ENCODE measurements at places on chromosomes 7 and 10.

DNA sequence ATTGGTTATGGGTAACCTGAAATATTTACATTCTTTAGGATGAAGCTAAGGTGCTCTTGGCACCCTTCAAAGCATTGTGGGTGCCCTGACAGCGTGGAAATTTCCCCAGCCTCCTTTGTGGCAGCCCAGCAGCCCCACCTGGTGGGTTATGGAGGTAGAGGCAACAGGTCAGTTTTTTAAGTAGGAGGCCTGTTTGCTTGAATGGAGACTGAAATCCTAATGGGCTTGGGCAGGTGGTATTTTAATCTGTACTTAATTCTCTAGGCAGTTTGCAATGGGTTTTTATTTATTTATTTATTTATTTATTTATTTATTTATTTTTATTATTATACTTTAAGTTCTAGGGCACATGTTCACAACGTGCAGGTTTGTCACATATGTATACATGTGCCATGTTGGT, 139.4 kb downstream of the EPC1 start:
- H3K36me3 ChIP-seq = no peaks in the 10 kb centered on the region
- H3K4me1 ChIP-seq = peaks cover 2% of the 10 kb centered on the region

DNA sequence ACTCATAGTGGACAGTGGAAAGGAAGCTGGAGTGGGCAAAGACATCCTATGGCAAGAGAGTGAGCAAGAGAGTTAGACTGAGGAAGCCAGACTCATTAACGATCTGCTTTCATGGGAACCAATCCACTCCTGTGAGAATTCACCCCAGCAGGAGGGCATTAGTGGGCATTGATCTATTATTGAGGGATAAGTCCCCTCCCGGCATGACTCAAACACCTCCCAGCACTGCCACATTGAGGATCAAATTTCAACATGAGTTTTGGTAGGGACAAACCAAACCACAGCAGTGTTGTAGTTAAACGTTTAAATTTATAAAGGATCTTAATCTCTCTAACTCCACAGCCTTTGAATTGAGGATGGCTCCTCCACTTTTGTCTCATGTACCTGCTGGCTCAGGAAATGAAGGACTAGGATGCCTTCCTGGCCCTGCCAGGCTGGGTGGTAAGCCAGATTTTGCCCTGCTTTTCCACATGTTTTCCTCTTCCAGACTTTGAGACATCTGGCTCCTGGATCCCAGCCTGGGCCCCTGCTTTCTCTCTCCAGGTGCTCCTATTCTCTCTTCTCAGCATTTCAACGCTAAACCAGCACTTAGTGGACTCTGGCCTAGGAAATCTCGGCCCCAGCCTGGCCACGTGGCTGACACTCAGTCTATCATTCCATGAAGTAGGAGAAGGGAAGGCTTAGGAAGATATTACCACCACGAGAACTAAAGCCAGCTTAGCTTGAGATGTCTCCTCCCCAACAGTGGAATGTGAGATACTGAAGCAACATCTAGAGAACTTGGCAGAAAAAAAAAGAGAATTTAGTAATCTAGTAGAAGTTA, 96.5 kb upstream of the PIP4K2A start:
- no peaks in the 10 kb centered on the region for H3K27me3 ChIP-seq
- H3K36me3 ChIP-seq = no peaks in the 10 kb centered on the region
- DNase-seq = no peak
- H3K27ac ChIP-seq = no peak overlapping the region

DNA sequence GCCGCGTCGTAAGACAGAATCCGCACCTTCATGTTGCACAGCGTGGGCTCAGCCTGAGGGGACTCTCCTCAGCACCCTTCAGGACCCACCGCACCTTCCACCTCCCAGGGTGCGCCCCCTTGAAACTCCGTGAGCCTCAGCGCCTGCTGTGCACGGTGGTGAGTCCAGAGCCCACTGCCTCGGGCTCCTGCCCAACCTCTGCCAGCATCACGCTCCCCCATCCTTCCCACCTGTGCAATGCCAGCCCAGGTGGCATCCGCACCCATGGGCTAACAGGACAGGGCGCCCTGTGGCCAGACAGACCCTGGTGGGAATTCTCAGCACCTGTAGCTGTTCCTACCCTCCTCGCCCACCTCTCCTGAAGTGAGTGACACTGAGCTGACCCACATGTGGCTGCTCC, 96.4 kb downstream of the DYNC2I1 start:
- no peak for DNase-seq
- no peak overlapping the region for H3K27ac ChIP-seq
- no peaks in the 10 kb centered on the region for H3K27me3 ChIP-seq

GRCh38 chr10:105950410-105950809, 1214.1 kb downstream of the SORCS1 start:
- no peak overlapping the region for H3K4me3 ChIP-seq
- DNase-seq = peak; percentile 28
- H3K4me1 ChIP-seq = no peaks in the 10 kb centered on the region
- no peaks in the 10 kb centered on the region for H3K36me3 ChIP-seq
- H3K27me3 ChIP-seq = no peaks in the 10 kb centered on the region
- H3K27ac ChIP-seq = no peak overlapping the region

- H3K27me3 ChIP-seq = no peaks in the 10 kb centered on the region
- no peaks in the 10 kb centered on the region for H3K36me3 ChIP-seq
- no peak overlapping the region for H3K27ac ChIP-seq
- DNase-seq = no peak
- no peak overlapping the region for H3K4me3 ChIP-seq
These were observed 48.8 kb upstream of the SLC35B4 start for GRCh38 chr7:134365341-134366054.

DNA sequence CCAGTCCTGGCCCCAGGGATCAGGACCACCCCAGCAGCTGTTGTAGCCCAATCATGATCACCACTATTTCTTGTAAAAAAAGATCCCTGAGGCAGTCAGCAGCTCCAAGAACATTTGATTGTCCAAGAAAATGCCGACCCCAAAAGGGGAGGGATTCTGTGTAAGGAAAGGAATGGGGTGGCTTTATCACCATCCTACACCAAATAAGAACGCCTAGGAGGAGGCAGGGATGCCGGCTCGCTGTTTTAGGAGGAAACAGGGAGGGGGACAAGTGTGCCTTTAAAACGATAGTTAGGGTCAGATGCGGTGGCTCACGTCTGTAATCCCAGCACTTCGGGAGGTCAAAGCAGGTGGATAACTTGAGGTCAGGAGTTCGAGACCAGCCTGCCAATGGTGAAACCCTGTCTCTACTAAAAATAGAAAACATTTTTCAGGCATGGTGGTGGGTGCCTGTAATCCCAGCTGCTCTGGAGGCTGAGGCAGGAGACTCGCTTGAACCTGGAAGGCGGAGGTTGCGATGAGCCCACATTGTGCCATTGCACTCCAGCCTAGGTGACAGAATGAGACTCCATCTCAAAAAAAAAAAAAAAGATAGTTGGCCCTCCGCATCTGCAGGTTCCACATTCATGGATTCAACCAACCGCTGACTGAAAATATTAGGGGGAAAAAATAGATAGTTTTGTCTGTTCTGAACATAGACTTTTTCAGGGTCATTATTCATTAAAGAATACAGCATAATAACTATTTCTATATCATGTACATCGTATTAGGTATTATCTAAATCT, 63.6 kb downstream of the PDIA4 start:
- no peaks in the 10 kb centered on the region for H3K27me3 ChIP-seq
- H3K36me3 ChIP-seq = no peaks in the 10 kb centered on the region
- H3K27ac ChIP-seq = no peak overlapping the region
- no peak overlapping the region for H3K4me3 ChIP-seq

DNA sequence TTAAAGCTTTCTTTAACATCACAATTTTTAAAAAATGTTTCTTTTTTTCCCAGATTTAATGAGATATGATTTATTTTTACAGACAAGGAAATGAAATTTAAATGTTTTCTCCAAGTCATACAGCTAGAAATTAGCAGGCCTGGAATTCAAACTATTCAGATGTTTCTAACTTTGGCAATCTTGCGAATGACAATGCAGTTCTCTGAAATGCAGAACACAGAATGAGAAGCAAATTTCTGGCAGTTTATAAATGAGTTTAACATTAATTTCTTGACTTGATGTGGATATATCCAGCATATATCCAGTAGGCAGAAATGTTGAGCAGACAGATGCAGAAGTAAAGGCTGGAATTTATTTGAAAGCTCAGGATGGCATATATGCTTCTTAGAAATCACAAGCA, 227.5 kb downstream of the THSD7A start:
- no peak overlapping the region for H3K4me3 ChIP-seq
- DNase-seq = no peak
- no peaks in the 10 kb centered on the region for H3K4me1 ChIP-seq
- H3K27ac ChIP-seq = peak overlapping the region; percentile 23

DNA sequence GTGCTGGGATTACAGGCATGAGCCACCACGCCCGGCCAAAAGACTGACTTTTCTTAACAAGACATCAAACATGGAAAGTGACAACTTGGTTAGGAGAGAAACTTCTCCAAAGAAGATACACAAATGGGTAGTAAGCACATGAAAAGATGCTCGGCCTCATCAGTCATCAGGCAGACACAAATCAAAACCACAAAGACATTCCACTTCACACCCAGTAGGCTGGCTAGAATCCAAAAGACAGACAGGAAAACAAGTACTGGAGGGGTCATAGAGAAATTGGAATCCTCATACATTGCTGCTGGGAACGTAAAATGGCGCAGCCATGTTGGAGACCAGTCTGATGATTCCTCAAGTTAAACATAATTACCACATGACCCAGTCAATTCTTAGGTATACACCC, 16.4 kb downstream of the SEPHS1 start:
- no peak for DNase-seq
- H3K4me1 ChIP-seq = peaks cover 3% of the 10 kb centered on the region
- peaks cover 36% of the 10 kb centered on the region for H3K36me3 ChIP-seq
- H3K27me3 ChIP-seq = no peaks in the 10 kb centered on the region
- no peak overlapping the region for H3K4me3 ChIP-seq
- H3K27ac ChIP-seq = no peak overlapping the region
